Posterior vena cava (tissue), 2 donors: ENCODE measurements at places on chromosomes 4 and X. TPM values are rescaled to one million over a fixed set of nuclear protein-coding genes. Genes with fewer than 3 reads are reported as not detected.

DNA sequence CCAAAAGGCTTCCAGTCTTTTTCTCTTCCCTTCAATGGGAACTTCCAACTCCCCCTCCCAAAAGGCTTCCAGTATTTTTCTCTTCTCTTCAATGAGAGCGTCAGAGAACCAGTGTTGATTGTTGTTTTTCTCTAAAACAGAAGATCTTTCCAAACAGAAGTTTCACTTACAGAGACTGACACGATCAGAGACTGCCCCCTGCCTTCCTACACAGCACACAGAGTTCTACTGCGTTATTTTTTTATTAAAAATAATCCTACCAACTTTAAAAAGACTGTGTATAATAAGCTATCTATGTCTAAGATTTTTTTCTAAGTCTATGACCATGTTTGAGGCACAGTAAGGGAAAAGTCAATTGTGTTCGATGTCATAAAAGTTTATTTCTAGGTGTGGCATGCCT is 3.5 kb upstream of the HTR2C start:
- no peak for DNase-seq

FGD1 gene
- total RNA-seq: 9.6 TPM

SRP72 gene
- total RNA-seq: 95.3 TPM

CSAG1 gene
- total RNA-seq: not detected

- DNase-seq: no peak
Measured at GRCh38 chr4:18937746-18938145, 916.2 kb upstream of the LCORL start.

TGIF2LX gene
- not detected for total RNA-seq

GRCh38 chr4:186150926-186151325 is 40.4 kb upstream of the CYP4V2 start:
- no peak for DNase-seq

DNA sequence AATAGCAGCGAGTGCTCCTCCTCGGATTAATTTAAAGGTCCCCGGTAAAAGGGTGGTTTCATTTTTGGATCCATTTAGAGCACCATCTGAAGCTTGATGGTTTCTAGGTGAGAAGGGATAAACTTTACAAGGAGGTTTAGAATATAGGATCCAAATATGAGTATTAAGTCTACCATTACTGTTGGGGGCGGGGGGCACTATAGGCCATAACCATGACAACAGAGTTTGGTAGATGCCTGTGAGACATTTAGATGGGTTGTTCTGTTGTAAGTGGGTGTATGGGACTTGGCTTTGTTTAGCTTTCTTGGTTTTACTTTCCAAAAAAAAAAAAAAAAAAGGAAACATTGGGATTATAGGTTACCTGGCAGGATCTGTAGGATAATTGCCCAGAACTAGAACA is 92.7 kb downstream of the TENT5D start:
- DNase-seq: no peak

DNA sequence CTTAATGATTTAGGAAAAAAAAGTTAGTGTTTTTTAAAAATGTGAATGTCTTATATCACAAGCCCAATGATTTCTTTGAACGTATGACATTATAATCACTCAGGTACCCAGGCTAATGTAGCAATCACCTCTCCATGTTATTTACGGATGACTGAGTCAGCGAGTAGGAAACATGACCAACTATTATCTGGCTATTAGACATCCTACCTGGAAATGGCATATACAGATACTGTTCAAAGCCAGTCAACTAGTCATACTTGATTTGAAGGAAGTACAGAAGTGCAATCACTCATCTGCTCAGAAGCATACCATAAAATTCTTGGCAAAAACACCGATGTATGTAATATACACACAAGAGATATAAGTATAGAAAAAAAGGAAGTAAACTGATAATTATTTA is 732.5 kb downstream of the ARAP2 start:
- no peak for DNase-seq

NXF3 gene
- 1.2 TPM for total RNA-seq

DNA sequence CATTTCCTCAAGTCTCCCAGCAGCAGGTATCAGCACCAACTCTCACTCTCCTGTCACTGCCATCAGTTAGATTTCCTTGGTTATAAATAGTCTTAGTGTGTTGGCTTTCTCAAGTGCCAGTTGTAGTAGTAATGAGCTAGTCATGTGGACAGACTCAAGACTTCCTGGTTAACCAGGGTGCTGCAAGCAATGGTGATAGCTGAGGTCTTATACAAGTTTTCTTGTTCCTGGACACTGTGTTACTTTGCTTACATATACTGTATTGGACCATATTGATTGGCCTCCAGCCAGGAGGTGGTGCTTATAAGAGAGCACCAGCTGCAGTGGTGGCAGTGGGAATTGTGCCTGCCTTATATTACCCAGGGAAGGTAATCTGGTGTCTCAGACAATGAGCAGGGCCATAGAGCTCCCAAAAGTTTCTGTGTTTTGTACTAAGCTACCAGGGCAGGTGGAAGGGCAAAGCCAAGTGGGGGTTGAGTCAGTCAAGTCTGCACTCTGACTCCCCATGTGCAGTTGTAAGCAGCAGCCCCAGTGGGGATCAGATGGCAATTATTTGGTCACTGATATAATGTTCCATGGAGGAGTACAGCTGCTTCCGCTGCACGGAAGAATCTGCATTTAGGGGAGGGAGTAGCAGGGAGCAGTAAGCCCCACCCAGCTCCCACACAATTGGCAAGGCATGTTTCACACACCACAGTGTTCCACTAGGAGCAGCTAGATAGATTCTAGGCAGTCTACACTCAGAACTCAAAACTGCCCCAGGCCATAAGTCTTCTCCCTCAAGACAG is 24.1 kb upstream of the ZDHHC15 start:
- no peak for DNase-seq

DNA sequence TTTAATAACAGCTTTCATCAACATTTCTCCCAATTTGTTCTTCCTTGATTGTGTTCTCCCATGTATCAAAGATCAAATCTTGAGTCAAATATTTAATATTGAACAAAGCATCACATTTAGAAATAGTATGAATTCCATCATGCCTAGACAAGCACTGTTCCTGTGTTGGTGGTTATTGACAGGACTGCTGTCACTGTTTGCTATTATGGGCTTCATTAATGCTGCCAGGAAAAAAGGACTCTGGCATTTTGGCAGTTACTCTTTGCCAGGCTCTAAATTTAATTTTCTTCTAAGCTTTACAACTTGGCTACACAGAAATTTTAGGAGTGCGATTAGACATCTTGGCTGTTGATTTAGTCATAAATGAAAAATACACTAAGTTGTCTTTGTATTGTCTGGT is 295.9 kb upstream of the NRK start:
- DNase-seq: no peak

DNA sequence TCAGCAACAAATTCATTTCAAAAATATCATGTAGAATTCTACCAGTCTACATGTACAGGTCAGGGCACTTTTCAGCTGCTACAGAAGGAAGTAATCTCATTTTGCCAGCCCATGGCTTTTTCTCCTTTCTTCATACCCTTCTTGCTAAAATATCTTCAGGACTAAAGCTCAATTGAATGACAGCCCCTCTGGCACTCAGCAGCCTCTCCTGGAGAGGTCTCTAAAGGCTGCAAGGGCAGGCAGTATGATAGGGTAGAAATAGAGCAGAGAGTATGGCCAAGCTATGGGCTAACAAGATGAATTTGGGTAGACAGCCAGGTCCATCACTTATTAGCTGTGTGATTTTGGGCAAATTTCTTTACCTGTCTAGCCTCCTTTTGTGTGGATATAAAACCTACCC is 224.6 kb upstream of the RPL34 start:
- DNase-seq: no peak

DNA sequence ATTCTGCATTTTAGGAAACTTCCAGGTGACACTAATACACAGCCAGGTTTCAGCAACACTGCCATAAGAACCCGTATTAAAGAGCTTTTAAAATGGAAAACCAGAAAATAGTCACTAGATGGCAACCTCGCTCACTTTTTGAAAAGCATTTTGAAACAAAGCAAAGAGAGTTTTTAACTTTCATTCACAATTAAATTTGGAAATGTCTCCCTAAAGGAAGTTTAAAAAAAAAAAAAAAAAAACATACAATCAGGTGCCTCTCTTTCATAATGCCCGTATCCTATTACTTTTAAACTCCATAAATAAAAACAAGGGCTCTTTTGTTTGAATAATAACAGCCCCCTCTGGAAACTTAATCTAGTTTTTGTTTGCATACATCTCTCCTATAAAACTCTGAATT is 20.3 kb downstream of the MEPE start:
- no peak for DNase-seq

DNA sequence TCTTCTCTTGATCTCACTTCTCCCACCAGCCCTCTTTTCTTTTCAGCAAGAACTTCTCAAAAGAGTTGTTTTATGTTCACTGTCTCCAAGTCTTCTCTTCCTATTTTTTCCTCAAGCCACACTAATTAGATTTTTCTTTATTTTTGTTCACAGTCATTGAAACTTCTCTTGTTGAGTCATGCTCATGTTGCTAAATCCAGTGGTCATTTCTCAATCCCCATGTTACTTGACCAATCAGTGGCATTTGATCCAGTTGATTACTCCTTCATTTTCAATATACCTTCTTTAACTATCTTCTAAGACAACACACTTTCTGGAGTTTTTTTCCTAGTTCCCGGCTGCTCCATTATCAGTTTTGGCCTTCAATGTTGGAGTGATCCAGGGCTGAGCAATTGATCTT is 103.1 kb upstream of the LSM6 start:
- no peak for DNase-seq
